T47D (cell line): ENCODE measurements at places on chromosomes 6 and 20.

DNA sequence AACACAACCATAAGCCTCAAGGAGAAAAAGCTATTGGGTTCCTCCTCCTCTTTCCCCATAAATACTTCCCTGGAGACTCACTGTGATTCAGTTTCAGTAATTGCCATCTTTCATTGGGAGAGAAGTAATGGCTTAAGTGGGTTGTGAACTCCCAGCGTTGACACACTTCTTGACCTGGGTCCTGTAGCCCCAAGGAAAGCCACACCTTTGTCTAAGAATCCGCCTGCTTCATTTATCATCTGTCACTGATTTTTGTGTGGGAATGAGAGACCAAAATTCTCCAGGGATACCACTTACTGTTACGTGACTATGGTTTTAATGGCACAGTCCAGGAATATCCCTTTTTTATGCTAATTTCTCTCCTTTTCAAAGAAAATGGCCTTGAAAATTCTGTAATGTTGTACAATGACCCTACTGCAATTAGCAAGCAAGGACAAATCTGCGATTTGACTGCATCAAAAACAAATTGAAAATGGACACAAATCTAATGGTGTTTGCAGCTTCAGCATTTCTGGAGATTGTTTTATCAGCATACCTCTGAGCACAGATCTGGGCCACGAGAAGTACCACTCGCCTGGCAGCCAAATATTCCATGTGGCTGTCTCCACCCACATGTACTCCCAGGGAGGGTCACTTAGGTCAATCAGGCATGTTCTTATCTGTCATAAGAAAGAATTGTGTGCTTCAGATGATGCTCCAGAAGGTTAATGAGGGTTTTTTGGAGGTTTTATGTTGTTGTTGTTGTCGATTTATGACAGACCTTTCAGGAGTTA, 29.8 kb downstream of the DCBLD1 start:
- DNase-seq, result no peak

GRCh38 chr20:57996465-57996864, 232.0 kb downstream of the ANKRD60 start:
- DNase-seq, result no peak

- peak; percentile 81 for DNase-seq
Observed at GRCh38 chr20:19758501-19759331, 658 bp downstream of the RIN2 start.

DNA sequence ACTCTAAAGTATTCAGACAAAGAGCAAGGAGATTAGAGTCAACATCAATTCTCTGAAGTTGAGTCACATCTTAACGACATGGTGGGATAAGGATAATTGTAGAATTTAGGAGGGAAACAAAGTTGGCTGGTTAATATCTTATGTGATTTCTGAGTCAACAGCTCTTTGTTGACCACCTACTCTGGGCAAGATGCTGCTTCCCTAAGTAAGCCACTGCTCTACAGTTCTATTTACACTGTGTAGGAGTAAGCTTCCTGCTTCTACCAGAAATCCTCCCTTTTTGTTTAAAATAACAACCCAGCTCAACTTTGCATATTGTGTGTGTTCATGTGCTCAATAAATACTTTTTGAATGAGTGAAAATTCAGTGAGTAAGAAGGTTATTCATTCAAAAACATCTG, 3.1 kb downstream of the HS3ST5 start:
- no peak for DNase-seq

- no peak for DNase-seq
Observed at GRCh38 chr6:142222022-142222421, 75.0 kb downstream of the VTA1 start.

DNA sequence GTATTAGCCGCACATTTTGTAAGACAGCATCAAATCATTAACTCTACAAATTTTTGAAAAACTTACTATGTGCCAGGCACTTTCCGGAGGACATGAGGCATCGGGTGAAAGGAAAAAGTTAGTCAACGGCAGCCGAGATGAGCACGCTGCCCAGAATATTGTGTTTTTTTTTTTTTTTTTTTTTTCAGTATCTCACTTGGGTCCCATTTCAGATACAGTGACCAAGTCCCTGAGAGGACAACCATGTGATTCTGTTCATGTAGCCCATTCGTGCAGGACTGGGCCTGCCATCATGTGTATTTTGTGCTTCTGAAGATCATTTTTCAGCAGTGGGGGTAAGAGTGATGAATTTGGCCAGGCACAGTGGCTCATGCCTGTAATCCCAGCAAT, 1.3 kb downstream of the SLA2 start:
- DNase-seq, result no peak

DNA sequence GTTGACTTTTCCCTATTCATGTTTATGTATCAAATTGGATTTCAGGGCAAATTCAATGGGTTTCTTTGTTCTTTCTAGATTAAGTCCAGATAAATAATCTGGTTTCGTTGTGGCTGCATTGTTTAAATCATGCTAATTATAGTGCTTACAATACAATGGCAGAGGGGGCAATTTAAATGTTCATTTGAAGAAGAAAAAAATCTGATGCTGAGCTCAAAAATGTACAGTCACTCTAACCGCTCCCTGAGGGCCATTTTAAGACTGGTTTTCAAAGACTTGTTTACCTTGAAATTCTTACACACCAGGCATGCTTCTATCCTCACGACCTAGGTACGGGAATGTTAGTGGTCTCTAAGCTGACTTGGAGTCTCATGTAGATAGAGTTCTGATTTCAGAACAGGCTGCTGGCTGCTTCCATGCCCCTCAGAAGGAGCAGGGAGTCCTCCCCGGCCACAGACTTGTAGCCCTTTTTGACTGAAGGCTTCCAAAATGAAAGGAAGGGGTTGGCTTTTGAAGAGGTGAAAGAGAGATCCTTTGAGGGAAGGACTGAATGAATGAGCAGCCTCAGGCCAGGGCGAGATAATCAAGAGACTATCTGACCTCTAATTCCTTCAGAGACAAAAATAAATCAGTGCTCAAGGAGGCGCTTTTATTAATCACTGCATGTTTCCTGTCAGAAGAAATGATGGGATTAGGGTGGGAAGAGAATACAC, 86.1 kb upstream of the ZNF217 start:
- DNase-seq, result peak; percentile 71

DNA sequence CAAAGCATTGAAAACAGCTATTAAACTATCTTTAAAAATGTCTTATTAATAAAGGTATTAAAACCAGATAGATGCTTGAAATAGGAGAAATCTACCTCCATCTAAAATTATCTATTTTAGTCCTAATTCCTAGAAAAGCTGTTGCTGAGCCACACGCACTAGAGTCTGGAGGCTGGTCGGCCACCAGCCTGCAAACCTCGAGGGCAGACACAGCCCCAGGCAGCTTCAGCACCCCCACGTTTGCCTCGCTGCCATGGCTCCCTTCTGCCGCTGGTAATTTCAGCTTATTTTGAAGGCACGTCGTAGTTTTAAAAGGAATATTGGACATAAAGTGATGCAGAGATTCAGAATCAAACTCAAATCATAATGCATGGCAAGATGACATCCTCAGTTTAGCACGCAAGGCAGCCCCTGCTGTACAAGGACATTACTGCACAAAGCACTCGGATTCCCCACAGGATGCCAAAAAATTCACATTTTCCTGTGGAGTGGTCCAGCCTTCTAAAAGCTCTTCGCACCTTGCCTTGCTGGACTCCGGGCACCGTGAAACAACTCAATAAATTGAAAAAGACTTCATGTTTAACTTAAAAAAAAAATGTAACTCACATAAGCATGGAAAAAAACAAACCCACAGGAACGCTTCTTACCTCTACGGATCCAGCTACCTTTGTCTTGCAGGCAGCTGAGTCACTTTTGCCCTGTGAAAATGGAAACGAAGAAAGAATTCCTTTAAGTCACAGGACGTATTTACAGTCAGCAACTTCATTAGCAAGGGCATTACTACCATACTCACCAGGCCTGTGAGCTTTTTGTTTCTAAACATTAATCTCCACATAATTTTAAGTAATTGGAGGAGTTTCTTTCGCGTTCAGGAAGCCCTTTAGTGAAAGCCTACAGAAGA, 143.4 kb upstream of the RPS6KA2 start:
- no peak for DNase-seq

- no peak for DNase-seq
Observed at GRCh38 chr6:151412909-151413308, 21.6 kb upstream of the ZBTB2 start.

DNA sequence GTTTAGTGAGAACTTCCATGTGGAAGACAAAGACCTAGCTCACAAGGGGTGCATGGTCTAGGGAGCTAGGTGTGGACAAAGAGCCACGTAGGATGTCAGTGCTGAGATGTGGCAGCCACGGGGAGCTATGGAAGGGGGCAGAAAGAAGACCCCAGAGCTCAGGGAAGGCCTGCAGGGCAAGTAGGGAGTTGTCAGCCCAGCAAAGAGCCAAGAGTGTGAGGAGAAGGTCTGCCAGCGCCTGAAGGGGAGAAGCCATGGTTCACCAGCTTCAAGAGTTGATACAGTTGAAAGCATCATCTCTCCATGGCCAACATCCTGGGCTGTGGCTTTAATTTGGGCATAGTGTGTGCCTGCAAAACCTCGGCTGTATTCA, 95.6 kb downstream of the CDH26 start:
- no peak for DNase-seq

- DNase-seq, result no peak
Observed at GRCh38 chr6:69880601-69881000, 14.2 kb downstream of the COL19A1 start.

GRCh38 chr6:31401403-31401802, 2.0 kb upstream of the MICA start:
- DNase-seq, result peak; percentile 45

DNA sequence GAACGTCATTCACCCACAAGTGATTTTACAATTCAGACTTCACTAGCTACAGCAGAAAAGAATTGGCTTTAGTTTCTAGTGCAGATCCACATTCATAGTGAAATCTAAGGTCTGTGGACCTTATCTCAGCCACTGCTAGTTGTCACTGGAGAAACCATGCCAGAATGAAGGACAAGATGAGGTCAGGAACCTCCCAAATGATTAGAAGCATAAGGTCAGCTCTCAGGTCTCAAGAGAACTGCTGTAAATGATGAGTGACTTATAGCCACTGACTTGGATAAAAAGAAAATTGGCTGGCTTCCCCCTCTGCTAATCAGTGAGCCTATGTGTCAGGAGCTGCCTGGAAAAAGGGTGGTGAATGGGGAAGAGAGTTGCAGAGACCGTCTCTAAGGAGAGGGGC, 265.3 kb upstream of the BMP2 start:
- DNase-seq, result no peak

DNA sequence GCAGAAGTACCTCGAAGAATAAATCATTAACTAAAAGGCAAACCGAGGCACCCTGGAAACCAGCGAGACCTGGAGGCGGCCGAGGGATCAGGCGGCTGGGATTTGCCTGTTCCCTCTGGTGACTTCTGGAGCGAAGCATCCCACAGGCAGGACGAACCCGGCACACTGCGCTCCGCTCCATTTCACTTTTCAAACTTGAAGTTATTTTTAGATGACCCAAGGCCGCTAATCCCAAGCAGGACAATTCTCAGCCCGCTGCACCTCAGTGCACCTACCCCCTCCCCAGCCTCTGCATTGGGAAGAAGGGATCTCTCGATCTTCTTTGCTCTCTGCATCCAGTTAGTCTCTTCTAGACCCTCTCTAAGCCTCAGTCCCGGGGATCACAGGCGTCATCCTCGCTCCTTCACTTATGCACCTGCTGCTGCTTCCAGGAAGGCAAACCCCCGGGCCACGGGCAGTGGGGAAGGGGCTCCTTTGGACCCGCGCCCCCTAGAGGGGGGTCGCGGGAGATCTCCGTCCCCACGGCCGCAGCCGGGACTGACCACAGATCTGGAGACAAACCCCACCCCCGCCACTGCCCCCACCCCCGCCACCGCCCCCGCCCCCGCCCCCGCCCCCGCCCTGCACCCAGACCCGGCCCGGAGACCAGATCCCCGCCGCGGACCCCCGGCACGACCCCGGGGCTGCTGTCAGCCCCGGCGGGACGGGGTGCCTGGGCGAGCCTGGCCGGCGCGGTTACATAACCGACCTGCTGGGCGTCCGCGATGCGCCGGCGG, 636 bp downstream of the RCAN2 start:
- no peak for DNase-seq

DNA sequence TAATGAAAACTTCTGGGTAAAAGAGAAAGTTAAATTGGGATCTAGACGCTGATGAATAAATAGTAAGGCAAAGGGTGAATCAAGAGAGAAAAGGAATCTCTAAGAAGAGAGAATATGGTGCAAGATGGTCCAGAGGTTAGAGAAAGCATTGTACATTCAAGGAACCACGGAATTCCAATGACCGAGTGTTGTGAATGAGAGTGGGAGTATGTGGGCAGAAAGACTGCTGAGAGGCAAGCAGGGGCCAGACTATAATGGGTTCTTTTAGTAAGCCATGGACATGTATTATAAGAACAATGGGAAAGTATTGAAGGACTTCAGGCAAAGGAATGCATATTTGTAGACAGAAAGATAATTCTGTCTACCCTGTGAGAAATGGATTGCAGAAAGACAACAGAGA, 45.2 kb downstream of the SPTLC3 start:
- no peak for DNase-seq

DNA sequence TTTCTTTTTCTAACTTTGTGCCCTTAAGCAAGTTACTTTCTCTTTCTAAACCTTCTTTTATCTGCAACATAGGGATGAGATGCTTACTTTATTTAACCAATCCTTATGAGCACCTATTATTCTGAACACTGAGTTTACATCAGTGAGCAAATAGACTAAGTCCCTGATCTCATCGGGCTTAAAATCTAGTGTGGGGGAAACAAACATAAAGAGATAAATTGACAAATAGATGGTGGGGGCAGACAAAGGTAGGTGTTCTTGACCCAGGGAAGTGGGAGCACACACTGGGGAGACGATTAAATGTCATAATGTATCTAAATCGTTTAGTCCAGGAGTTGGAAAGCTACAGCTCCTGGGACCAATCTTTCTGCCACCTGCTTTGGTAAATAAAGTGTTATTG, 129.6 kb downstream of the TFAP2C start:
- DNase-seq, result peak; percentile 96
